Body of pancreas (tissue), 4 donors: ENCODE measurements at places on chromosomes 2 and 18.

GRCh38 chr2:112706170-112706664 lies 14.6 kb upstream of the NT5DC4 start:
- DNase-seq: no peak

GRCh38 chr2:60899230-60899891 lies 18.0 kb downstream of the REL start:
- no peak for DNase-seq

GRCh38 chr2:68385220-68385906 lies 20.3 kb downstream of the PLEK start:
- no peak for DNase-seq

DNA sequence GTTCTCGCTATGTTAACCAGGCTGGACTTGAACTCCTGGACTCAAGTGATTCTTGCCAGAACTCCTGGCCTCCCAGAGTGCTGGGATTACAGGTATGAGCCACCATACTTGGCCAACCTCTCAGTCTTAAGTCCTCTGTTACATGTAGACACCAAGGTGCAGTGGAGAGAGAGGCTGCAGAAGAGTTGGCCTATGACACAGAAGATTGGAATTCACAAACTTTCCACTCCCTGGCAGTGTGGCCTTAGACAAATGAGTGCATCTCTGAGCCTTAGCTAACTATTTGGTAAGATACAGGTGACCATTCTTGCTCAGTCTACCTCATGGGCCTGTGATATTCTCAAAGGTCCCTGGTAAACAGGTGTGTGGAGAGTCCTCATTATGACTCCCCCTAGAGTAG lies 159.7 kb downstream of the MYCN start:
- DNase-seq: no peak

DNA sequence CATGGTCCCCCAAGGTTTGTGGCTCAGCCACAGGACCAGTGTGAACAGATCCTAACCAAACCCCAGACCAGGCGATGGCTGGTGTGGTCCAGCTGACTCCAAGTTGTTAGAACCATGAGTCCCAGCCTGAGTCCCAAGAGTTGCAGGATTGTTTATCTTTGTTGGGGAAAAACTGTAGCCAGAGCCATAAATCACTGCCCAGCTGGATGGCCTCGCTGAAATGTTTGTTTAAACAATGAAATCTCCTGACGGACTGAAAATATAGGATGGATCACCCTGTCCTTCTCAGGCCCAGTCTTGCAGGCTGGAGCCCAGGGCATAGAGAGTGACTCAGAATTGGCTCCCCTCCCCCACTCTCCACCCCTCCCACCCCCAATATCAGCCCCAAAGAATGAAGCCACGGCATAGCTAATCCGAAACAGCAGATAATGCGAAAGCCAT lies 36.4 kb downstream of the PKDCC start:
- DNase-seq: no peak

GRCh38 chr2:9087121-9087681 lies 83.7 kb upstream of the MBOAT2 start:
- DNase-seq: no peak

DNA sequence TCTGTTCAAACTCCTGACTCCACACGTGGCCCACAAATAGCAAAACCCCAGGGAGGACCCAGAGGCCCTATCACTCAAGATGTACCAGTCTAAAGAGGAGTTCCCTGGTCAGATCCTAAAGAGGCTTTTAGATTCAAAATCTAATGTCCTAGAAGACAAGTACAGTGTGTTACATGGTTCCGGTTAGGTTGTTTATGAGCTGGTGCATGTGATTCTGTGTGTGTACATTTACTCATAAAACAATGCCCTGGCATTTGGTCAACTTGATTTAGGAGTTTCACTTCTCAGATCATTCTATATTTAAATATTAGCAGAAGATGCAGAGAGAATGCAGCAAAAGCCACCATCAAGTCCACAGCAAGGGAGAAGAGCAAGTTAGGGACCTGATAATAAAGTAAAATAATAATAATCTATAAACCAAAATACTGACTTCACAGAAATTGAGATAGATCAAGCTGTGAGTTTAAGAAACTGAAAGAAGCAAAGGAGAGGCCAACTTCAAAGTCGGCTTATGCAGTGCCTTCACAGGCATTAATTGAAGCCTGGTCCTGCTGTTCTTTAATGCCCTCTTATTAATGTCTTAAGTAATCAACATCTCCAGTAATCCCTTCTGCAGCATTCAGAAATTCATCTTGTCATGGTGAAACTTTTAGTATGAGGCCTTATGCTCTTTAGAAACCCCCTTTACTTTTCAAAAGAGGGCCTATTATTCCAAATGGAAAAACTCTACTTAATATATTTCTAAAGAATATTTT lies 4.2 kb upstream of the AP1S3 start:
- no peak for DNase-seq

DNA sequence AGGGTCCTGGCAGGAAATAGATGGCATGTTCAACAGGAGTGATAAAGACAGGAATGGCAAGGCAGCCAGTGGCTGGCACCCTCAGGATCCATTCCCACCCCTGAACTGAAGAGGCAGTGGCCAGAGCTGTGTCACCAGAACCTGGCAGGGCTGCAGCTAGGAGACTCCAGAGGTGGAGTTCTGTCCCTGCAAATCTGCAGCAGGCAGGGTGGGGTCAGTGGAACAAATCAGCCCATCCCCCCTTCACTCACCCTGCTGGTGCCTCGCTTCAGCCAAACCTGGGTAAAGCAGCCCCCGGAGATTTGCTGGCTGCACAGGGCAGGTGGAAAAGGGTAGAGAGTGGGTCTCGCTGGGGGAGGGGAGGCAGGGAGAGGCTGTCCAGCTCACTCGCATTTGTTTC lies 12.7 kb downstream of the INPP5D start:
- no peak for DNase-seq

DNA sequence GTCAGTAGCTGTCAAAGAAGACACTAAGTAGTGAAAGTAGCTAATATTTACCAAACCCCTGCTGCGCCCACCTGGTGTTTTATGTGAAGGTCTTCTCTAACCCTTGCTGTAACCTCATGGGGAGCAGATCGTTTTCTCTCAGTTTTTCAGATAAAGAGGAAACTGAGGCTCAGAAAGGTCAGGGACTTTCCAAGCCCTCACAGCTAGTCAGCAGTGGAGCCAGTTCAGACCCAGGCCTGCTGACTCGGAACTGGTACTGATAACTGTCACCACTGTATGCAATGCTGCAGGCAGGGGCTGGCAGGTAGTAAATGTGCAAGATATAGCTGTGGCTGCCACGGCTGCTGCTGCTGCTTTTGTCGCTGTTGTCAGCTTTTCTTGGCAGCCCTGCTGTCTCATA lies 69.1 kb downstream of the LRRFIP1 start:
- no peak for DNase-seq

DNA sequence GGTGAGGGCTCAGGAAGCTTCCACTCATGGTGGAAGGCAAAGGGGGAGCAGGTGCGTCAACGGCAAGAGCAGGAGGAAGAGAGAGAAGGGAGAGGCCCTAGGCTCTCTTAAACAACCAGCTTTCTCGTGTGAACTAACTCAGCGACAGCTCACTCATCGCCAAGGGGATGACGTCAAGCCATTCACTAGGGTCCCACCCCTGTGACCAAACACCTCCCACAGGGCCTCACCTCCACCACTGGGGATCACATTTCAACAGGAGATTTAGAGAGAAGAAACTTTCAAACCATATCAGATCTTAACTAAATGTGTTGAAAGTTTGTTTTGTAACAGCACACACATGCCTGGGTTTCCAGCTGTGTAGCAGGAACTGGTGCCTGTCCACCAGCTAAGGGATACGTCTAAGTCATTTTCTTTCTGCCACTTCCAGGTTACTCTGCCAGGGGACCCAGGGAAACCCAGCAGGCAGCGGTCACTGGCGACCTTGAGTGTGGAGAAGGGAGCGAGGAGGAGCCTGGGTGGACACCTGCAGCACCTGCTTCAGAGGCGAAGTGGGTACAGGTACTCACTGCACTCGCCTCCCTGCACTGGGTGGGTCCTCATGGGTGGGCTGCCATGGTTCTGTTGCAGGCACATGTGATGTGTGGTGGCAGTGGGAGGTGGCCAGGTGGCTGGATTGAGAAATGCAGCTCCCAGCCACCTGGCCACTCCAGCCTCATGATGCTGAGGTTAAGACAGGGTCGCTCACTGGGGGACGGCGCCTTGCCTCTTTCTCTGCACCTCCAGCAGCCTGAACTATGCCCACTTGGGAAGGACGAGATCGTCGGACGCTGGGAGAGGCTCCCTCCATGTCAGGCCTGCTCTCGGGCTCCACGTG lies 8.4 kb upstream of the GPC1 start:
- DNase-seq: peak; percentile 74

DNA sequence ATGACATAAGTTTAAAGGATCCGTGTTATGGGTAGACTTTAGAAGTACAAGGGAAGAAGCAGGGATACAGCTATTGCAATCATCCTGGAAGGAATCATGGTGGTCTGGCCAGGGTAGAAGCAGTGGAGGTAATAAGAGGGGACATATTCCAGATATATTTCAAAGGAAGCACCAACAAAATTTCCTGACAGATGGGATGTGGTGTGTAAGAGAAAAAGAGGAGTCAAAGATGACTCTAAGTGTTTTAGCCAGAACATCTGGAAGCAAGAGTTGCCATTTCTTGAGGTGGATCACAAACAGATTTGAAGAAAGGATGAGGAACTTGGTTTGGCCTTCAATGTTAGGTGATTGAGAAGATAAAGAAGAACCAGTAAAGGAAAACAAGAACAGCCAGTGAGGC lies 133.1 kb upstream of the CTAGE1 start:
- no peak for DNase-seq

DNA sequence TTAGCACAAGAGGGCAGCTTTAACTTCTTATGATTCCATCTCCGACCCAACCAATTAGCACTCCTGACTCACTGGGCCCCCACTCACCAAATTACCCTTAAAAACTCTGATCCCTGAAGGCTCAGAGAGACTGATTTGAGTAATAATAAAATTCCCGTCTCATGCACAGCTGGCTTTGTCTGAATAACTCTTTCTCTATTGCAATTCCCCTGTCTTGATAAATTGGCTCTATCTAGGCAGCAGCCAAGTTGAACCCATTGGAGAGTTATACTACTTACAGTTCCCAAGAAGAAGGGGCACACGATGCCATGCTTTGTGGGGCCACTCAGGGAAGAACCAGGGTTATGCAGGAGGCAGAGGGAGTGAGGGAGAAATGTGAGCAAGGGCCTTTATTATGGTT lies 632.8 kb downstream of the TSN start:
- DNase-seq: no peak

GRCh38 chr2:69766014-69766413 lies 24.1 kb downstream of the ANXA4 start:
- DNase-seq: no peak

- DNase-seq: no peak
These were observed 31.2 kb downstream of the GLS start for GRCh38 chr2:190911813-190912212.

- no peak for DNase-seq
These were observed 2.6 kb upstream of the KRCC1 start for GRCh38 chr2:88058191-88058590.
